ENCODE measurements at places on chromosomes 6 and 20.

GRCh38 chr6:151690303-151690702 lies 117.2 kb upstream of the ESR1 start:
- DNase-seq: no peak

- DNase-seq: no peak
Measured at GRCh38 chr6:79984261-79984660, 20.2 kb upstream of the TTK start.

- peak; percentile 38 for DNase-seq
Measured at GRCh38 chr6:14732844-14733757, 512.8 kb upstream of the JARID2 start.

DNA sequence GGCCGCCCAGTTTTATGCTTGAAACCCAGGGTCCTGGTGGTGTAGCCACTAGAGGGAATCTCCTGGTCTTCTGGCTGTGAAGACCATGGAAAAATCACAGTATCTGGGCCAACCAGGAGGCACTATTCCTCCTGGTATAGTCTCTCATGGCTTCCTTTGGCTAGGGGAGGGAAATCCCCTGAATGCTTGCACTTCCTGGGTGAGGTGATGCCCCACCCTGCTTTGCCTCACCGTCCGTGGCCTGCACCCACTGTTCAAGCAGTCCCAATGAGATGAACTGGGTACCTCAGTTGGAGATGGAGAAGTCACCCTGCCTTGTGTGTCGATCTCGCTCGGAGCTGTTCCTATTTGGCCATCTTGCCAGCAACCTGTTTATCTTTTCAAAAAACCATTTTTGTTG lies 10.1 kb upstream of the ZNF337 start:
- no peak for DNase-seq

- DNase-seq: no peak
Measured at GRCh38 chr20:46118481-46119020, 437 bp downstream of the CD40 start.

DNA sequence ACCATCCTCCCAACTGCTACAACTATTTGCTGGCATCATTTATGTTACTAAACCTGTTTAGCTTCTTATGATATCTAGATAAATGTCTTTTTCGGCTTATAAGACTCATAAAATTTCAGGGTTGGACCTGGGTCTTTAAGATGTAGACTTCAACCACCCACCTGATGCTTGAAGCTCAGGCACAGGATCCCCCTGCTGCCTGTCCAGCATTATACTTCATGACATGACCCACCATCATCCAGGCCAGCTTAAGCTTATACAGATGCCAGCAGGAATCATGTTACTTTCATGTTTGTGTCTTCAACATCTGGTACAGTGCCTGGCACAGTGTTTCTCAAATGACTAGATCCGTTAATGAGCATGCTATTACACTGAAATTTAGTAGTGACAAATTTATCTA lies 47.4 kb downstream of the SLC17A5 start:
- DNase-seq: no peak

- DNase-seq: no peak
Measured at GRCh38 chr20:13121840-13122515, 99.1 kb upstream of the ISM1 start.

GRCh38 chr6:157756708-157757429 lies 66.2 kb upstream of the SNX9 start:
- DNase-seq: peak; percentile 95

DNA sequence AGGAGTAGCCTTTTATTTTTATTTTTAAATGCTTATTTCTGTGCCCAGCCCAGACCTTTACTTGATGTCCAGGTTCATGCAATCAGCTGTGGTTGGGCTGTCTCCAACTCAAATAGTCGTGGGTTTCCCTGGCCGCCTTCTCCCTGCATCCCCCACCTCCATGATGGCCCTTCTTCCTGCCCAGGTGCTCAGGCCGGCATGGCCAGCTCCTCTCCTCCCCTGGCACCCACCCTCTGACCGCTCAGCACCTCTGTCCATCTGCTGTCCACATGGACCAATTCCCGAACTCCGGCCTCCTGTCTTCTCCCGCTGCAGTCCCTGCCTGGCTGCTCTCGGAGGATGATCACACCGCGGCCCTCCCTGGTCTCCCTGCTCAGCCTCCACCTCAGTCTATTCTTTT lies 81.2 kb upstream of the SULF2 start:
- DNase-seq: no peak

DNA sequence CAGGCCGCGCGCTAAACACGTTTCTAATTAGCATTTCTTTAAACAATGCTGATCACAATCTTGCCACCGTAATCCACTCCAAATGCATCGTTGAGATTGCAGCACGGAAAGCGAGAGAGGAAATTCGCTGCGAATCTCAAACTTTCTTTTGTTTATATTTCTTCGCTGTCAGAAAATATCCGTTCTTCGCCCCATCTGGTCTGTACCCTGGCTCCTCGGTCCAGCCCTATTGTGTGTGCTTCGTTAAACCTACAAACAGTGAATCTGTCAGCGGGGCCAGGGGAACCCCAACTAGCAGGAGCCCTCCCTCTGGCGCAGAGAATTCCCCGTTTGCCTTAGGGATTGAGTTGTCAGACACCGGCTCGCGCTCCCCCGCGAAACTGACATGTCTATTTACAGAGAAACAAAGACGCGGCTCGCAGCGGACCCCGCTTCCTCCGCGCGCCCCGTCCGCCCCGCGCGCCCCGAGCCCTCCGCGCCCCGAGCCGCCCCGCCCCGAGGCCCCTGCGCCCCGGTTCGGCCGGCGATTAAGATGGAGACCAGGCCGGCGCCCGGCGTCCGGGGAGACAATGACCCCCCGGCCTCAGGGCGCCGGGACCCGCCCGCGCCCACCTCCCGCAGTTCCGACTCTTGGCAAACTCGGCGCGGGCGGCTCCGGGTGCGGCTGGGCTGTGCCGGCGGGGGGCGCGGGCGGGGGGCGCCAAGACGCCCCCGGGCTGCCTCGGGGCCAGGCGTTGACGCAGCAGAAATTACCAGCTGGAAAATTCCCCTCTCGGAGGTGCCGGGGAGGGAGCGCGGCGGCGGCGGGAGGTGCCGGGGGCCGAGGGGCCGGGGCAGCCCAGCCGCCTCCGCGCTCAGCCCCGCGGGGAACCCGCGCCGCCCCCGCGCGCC lies 874 bp downstream of the ZBTB46 start:
- no peak for DNase-seq

DNA sequence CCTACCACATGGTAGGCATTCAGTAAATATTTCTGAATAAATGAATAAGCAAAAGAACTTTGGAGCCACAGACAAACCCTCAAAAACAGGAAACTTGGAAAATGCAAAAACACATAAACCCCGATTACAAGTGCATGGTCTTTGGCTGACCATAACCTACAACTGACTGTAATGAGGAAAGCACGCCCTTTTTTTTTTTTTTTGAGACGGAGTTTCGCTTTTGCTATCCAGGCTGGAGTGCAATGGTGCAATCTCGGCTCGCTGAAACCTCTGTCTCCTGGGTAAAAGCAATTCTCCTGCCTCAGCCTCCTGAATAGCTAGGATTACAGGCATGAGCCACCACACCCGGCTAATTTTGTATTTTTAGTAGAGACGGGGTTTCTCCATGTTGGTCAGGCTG lies 11.9 kb upstream of the LATS1 start:
- no peak for DNase-seq

DNA sequence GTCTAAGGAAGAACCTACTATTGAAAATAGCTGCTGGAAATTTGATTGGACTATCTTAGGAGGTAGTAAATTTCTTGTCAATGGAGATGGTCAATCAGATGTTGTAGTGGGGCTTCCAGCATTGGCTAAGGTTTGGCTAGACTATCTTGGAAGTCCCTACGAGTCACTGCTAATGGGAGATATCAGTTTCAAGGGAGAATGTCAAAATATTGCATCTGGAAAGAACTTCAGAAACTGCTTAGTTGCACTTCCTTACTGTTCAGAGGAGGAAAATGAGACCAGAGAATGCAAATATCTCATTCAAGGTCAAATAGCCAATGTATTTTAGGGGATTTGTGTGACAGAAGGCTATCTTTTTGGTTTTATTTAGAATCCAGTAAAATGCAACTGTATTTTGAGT lies 53.5 kb upstream of the CCN2 start:
- DNase-seq: no peak

DNA sequence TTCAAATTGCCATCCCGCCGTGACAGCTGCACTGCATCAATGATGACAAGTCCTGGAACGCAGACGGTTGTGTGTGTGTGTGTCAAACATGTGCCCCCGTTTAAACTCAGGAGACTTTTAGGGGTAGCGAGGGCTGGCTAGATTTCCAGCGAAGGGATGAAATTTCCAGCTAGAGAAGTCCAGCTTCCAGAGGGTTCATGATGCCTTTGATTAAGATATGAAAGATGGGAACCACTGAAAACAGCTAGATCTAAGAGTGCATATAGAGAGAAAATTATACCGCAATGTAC lies 644 bp downstream of the KIZ start:
- DNase-seq: no peak

DNA sequence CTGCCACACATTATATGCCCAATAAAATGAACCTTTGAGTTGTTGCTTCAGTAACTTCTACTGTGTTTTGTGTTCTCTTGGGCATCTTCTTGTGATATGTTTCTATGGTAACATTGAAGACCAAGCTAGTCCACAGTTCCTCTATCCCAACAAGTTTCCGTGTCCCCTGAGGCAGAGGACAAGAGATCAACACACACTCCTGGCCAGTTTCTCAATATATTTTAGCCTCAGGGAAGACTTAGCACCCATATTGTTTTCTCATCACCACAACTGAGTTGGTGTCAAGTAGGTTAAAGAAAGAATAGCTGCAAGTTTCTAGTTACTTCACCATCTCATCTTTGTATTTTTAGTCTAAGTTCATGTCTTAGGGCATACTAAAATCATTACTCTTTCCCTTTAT lies 277.5 kb downstream of the UST start:
- no peak for DNase-seq

DNA sequence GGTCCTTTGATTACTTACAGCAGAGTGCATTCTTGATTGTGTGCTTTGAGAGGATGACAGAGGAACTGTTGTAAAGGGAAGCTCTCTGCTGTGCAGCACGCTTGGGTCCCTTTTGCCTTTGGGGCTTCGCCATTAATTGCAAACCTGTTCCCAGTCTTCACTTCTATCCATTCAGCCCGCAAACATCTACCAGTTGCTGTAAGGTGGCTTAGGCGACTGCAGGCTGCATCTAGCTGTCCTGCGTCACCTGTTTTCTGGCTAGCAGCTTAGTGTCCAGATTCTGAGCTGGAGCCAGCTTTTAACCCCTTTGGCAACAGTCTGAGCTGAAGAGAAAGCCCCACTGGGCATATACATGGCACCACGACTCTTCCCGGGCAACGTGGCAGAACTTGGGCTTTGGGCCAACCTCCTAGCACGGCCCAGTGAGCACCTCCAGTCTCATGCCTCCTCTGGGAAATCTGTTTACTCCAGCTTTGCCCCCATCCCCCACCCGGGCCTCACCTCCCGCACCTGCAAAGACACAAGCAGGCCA lies 2.5 kb upstream of the FASTKD5 start:
- DNase-seq: no peak

- no peak for DNase-seq
Measured at GRCh38 chr6:134678436-134678889, 271.4 kb downstream of the ALDH8A1 start.

DNA sequence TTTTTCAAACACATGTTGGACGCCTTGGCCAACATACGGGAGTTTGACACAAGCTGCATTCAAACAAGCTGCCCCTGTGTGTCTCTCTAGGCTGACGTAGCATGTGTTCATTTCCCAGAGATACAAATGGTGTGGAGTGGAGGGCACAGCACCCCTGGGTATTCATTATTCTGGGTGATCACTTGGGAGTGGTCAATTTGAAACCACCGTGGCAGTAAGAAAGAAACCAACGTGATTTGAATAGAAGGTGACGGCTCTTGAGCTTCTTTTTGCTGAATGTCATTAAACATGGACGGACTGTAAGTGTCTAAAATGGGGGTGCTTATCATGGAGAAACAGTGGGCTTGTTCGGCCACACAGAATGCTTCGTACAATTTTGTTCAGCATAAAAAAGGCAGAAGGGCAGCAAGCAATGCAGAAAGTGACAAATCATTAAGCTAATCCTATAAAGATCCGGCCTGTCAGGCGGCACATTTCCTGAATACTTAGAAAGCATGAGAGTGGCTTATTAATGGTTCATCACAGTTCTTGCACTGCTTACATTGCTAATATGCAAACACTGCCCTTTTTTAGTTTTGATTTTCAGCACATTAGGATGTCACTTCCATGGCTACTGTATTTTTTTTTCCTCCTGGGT lies 1261.9 kb upstream of the CITED2 start:
- DNase-seq: no peak

DNA sequence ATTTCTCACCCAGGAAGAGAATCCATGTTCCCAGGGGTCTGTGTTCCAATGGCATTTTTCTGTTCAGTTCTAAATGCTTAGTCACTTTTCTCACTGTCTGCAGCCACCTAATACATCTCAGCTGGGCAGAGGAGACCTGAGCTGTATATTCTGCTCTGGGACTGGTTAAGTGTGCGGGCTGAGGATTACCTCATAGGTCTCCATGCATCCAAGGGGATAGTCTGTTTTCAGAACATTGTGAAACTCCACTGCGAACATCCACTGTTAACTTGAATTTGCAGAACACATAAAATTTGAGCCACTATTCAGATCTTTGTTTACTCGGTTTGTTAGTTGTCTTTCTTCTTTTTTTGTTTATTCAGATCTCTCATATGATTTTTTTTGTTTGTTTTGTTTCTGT lies 947.1 kb downstream of the TFAP2A start:
- no peak for DNase-seq

DNA sequence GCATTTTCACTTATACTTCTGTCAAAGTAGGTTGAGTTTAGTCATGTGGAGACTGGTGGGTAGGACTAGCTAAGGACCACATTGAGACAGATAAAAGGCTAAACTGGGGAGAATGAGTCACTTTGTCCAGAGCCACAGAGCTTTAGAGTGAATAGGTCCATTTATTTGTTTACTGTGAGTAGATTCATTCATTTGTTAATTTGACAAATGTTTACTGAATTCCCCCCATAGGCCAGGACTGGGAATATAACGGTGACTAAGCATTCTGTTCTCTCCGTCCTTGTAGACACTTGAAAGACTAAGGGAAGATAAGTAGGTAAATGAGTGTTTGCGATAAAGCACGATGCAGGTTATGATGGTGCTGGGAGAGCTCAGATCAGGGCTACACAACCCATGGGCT lies 699.7 kb upstream of the ID4 start:
- no peak for DNase-seq

DNA sequence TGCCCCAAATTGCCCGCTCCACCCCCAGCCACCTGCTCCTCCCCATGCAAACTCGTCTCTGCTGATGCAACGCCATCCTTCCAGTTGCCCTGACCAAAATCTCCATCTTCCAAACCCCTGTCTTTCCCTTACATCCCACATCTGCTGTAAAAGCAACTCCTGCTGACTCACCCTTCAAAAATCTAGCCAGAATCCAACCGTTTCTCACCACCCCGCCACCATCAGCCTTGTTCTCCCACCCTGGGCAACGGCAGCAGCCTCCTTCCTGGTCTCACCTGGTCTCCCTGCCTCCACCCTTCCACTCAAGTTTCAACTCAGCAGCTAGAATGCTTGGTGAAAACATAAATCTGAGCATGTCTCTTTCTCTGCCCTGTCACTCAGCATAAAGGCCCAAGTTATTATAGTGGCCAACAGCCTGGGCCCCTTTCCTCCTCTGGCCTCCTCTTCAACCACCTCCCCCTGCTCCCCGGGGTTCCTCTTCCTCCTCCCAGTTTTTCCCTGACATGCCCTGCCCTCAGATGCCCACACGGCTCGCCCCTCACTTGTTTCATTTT lies 7.2 kb upstream of the SYNJ2 start:
- DNase-seq: peak; percentile 40

Data from ascending aorta (tissue), 2 donors.